ENCODE measurements at places on chromosomes 12 and 14. TPM values are rescaled to one million over a fixed set of nuclear protein-coding genes. Genes with fewer than 3 reads are reported as not detected.

DNA sequence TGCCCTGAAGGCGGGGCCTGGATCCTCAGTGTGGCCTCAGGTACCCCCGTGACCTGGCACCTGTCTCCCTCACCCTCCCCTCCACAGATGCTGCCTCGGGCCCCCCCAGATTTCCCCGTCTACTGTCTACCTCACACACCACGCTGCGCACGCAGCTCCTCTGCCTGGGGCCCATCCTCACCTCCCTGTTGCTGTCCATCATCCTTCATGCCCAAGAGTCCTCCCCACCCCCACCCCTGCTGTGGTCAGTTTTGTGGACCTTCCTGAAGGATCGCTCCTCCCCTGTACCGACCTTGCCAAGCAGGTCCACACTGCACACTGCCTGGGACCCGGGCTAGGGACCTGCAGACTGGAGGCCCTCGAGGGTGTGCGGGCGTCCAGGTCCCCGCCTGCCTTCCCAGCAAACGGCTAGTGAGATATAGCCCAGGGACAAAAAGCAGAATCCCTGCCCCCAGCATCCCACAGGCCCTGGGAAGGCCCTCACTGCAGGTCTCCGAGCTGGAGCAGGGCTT, 197.4 kb upstream of the DIO3 start:
- no peak for DNase-seq

DNA sequence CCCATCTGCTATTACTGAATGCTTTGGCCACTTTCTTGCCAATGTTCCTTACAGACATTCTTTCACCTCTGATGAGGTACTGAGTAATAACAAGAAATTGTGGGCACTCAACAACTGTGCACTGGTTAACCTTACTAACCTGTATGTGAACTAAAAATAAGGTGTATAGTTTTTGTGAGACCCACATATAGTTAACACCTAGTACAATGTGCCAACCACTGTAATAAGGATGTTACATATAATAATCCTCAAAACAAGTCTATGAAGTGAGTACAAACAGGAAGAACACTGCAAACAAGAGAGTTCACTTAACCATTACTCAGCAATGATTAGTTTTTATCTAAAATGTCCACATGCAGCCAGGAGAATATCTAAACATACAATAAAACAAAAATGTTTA, 4.5 kb downstream of the DDHD1 start:
- DNase-seq, result no peak

GRCh38 chr14:68526512-68527091, 266.3 kb downstream of the ZFP36L1 start:
- no peak for DNase-seq

- DNase-seq, result no peak
Observed at GRCh38 chr12:101969-102878, 35.7 kb downstream of the IQSEC3 start.

DNA sequence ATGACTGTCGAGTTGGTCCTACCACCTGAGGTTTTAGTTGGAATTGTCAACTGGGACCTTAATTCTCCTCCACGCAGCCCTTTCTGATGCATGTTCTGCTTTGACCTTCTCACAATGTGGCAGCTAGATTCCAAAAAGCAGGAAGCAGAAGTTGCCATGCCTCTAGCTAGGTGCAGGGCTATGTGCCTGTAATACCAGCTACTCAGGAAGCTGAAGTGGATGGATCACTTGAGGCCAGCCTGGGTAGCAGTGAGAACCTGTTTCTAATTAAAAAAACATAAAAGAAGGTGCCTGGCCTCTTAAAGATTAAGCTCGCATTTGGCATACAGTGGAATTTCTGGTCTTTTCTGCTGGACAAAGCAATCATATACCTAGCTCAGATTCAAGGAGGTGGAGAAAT, 77.1 kb downstream of the FGD4 start:
- DNase-seq, result no peak

- DNase-seq, result no peak
Observed at GRCh38 chr12:72746048-72746447, 473.9 kb downstream of the TRHDE start.

- DNase-seq, result no peak
Observed at GRCh38 chr12:23617749-23618148, 331.7 kb downstream of the SOX5 start.

- DNase-seq, result no peak
Observed at GRCh38 chr12:53733807-53734200, 6.6 kb upstream of the CALCOCO1 start.

DNA sequence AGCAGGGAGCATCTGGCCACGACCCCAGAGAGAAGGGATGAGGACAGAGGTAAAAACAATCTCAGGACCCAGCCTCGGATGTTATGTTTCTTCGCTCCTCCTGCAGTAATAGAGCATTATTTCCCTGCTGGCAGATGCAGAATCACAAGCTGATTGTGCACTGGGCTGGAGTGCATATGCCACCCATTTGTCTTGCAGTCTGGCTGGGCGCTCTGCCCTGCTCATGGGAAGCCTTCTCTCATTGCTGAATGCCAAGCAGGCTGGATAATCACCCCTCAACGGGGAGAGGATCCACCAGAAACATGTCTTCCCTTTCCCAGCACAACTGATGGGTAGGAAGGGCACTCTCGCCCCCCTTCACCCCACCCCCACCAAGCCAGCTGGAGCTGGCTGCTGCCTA, 8.5 kb upstream of the VASH1 start:
- no peak for DNase-seq

The ACOT6 gene
- polyA plus RNA-seq, result 0.19 TPM

Measured in hindlimb muscle (tissue), 1 donor.